ENCODE measurements at places on chromosomes 3 and 15. TPM values are rescaled to one million over a fixed set of nuclear protein-coding genes. Genes with fewer than 3 reads are reported as not detected.

SKOR1 gene
- 0.02 TPM for polyA plus RNA-seq

PPP1R14D gene
- polyA plus RNA-seq = not detected

EPHB3 gene
- 3.3 TPM for polyA plus RNA-seq

SPINK8 gene
- polyA plus RNA-seq = not detected

SLC9C1 gene
- not detected for polyA plus RNA-seq

SLC28A2 gene
- polyA plus RNA-seq = not detected

P2RY13 gene
- polyA plus RNA-seq = not detected

CEP152 gene
- polyA plus RNA-seq = 0.77 TPM

SLC2A2 gene
- polyA plus RNA-seq = not detected

SEMA3B gene
- polyA plus RNA-seq = 59.0 TPM

GOLGA6L9 gene
- 0.72 TPM for polyA plus RNA-seq

TRH gene
- polyA plus RNA-seq = not detected

MB21D2 gene
- polyA plus RNA-seq = 12.3 TPM

VGLL4 gene
- 31.3 TPM for polyA plus RNA-seq

CCR9 gene
- polyA plus RNA-seq = not detected

SLC12A1 gene
- not detected for polyA plus RNA-seq

DNA sequence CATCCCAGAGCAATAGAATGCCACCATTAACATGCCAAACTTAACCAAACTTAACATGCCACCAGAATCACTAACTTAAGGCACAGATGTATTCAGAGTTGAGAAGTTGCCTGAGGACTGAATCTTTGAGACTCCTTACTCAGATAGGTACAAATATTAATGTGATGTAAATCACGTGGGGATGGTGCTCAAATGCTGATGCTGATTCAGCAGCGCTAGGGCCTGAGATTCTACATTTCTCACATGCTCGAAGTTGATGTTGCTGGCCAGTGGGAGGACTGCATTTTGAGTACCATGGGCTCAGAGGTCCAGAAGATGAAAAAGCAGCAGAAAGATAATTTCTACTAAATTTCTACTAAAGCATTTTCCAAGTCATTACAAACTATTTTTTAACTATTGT, 54.1 kb downstream of the RPL22L1 start:
- no peak for DNase-seq

GRCh38 chr3:18618723-18619122, 193.6 kb upstream of the SATB1 start:
- DNase-seq = no peak

- DNase-seq = no peak
Observed at GRCh38 chr15:94487635-94488034, 256.3 kb downstream of the MCTP2 start.

- DNase-seq = peak; percentile 62
Observed at GRCh38 chr3:111851511-111851954, 7.5 kb upstream of the PHLDB2 start.

DNA sequence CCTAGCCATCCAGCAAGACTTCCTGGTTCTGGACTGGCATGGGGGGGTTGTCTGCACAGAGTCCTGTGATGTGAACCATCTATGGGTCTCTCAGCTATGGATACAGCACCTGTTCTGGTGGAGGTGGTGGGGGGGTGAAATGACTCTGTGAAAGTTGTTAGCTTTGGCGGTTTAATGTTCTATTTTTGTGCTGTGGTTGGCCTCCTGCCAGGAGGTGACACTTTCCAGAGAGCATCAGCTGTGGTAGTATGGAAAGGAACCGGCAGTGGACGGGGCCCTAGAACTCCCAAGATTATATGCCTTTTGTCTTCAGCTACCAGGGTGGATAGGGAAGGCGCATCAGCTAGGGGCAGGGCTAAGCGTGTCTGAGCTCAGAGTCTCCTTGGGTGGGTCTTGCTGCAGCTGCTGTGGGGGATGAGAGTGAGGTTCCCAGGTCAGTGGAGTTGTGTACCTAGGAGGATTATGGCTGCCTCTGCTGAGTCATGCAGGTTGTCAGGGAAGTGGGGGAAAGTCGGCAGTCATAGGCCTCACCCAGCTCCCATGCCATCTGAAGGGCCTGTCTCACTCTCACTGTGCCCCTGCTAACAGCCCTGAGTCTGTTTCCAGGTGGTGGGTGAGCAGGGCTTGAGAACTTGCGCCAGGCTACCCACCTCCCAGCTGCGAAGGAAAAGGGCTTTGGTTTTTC, 7.1 kb upstream of the LARS2 start:
- DNase-seq = no peak

- DNase-seq = no peak
Observed at GRCh38 chr15:72858205-72858604, 74.6 kb upstream of the ADPGK start.

GRCh38 chr3:50374363-50375257, 15.3 kb upstream of the TMEM115 start:
- no peak for DNase-seq

- DNase-seq = no peak
Observed at GRCh38 chr3:13308380-13308801, 111.7 kb downstream of the NUP210 start.

GRCh38 chr15:89972085-89972484, 29.0 kb upstream of the ZNF710 start:
- no peak for DNase-seq

GRCh38 chr15:35748105-35748504, 202.1 kb upstream of the DPH6 start:
- no peak for DNase-seq

DNA sequence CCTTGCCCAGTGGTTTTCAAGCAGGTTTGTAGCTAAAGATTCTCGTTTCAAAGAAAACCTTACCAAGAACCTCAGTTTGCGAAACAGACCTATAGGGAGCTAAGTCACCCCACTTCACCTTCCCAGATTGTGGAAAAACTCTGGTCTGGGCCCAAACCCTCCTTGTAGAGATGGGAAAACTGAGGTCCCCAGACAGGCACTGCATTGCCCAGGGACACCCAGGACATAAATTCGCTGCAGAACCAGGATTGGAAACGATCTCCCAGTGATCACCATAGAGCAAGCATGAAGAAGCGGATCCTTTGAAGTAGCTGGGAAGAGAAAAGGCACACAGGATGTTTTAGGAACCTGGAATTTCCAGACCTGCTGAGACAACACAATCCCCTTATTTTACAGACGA, 85.6 kb upstream of the PIAS1 start:
- DNase-seq = no peak

GRCh38 chr3:162391301-162391700, 894.7 kb downstream of the OTOL1 start:
- peak; percentile 35 for DNase-seq

GRCh38 chr15:63347074-63347857, 34.4 kb downstream of the CA12 start:
- DNase-seq = no peak

DNA sequence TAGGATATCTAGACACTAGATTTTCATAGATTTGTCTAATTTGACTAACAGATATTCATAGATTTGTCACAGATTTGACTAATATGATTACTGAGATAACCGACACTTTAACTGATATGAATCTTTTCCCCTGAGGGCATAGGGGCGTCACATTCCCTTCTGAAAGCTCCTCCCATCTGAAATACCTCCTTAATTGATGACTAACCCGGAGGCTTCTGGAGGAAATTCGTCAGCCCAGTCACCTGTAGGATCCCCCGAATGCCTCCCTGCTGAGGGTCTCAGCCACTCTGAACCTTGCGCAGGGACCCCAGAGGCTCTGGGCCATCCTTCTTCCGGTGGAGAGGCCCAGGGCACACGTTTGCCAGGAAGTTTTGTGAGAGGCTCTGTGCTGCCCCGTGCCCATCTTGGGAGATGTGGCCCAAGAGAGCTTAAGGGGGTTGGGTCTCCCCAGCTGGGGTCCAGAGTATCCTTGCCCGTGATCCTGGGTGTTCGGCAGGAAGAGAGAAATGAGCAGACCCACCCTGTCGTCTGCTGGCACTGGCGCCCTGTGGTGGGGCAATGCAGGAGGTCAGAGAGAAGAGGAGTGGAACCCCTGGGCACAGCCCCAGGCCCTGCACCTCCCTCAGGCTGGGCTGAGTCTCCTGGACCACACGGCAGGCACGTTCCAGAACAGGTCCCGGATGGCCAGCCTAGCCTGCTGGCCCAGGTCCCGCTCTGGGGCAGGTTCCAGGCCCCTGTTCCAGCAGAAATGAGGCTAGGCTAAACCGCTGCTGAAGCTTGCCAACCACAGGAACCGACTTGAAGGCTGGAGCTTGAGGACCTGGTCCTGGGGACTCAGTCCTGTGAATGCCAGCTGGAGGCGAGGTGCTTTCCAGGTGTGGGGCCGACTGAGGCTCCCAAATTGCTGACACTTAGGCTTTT, 1.7 kb downstream of the PLA2G4D start:
- no peak for DNase-seq

GRCh38 chr3:24111711-24112110, 166.6 kb downstream of the NR1D2 start:
- no peak for DNase-seq

- no peak for DNase-seq
Observed at GRCh38 chr3:186902154-186902553, 28.2 kb upstream of the ST6GAL1 start.

DNA sequence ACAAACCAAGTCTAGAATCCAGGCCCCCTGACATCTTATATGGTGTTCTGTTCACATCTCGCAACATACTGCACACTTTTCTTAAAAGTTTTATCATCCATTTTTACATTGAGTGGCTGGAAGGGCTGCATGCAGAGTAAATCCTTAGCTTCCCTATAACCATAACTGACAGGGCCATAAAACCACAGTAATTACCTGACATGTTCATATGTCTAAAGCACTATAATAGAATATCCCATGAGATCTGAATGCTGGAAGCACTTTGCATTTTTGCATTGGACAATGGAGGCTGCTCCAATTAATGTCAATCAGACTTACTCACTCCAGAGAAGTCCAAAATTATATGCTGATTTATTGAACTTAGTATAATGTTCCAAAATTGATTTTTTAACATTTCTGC, 86.6 kb upstream of the HES1 start:
- no peak for DNase-seq

DNA sequence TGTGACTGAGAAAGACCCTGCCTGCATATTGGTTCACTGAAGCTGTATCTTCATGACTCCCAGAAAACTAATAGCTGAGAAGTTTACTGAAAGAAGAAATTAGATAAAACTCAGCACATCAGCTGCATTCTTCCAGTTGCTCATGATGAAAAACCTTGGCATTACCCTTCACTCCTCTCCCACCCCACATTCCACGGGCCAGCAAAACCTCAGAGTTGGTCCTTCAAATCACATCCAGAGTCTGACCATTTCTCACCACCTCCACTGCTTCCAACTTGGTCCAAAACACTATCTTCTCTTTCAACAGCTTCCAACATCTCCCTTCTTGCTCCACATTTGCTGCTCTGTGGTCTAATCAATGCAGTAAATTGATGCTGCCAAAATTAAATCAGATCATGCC, 97.1 kb downstream of the CD47 start:
- no peak for DNase-seq

DNA sequence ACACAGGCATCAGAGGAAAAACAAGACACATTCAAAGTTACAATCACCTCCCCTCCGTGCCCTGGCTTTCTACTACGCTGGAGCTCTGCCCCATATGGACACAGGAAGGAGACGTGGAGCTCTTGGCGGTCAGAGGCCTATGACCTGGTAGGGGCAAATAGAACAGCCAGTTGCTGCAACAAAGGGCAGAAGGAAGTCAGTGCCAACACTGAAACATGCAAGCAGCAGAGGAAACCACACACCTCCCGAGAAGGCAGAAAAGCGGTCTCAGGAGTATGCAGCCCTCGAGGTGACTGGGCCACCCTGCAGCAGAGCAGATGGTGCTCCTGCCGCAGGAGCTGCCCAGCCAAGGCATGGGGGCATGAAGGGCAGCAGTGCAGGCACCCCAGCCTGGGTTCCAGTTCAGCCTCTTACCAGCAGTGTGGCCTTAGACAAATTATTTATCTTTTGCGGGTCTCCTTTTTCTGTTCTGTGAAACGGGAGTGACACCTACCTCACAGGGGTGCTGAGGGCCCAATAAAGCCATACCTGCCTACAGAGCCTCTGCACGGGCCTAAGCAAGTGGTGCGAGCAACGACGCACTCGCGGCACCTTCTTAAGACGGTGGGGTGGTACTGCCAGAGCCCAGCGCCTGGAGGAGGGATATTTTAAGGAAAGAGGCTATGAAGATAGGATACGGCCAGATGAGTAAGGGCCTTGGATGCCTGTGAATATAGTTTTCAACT, 8.6 kb downstream of the ZXDC start:
- DNase-seq = no peak

DNA sequence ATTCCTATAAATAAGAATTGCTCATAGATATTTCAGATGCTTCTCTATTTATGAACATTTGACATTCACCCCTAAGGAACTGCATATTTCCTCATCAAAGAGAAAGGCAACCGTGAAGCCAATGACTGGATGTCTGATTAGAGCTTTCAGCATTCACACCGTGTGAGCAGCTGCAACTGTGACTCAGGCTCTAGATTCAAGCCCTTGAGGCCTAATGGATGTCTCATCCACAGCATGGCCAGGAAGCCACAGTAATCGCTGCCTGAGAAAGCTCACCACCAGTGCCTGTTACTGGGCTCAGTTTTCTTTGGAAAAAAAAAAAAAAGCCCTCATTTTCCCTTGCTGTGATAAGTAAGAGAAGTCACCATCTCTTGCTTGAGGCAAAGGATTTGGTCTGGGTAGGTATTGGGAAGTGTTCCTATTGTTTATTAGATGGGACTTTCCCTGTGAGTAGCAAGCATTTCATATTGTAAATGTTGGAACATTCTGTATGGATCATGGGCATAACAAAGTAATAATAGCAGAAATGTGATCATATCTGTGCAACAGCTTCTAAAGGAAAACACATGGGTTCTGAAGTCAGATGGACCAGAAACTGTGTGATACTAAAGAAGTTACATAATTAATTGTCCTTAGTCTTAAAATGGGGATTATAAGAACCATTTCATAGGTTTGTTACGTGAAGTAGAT, 783.7 kb downstream of the AGBL1 start:
- no peak for DNase-seq

DNA sequence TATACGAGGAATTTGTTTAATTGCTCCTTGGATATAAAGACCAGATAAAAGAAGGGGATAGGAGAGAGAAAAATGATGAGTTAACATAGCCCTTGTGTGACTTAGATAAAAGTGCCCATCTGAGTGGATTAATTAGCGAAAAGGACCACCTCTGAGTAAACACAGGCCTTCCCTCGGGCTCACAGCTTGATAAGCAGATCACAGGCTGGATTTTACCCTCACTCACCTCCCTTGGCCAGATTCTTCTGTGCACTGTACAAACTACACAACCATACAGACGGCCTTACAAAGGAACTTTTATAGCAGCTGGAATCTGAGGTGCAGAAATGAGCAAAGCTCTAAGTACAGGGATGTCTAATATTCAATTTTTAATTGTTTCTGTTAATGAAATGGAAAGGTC, 112.4 kb upstream of the STT3B start:
- no peak for DNase-seq

DNA sequence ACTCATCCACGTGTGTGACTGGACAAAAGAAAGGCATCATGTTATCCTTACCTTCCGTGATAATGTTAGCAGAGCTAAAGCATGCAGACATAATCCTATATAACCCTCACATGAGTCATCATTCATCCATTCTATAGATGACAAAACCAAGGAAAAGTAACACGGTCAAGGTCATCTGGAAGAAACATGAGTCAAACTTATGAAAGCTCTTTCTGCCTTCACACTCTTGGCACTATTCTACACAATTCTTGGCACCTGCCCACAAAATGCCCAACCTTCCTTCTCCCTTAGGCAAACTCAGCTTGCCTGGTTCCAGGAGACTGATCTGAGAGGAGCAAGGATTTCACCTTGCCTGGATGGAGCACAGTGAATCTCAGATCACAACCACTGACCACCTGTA, 66.9 kb downstream of the PRICKLE2 start:
- DNase-seq = no peak
